Naive thymus-derived CD8-positive, alpha-beta T cell (primary cell): ENCODE measurements at places on chromosomes 5 and 9.

DNA sequence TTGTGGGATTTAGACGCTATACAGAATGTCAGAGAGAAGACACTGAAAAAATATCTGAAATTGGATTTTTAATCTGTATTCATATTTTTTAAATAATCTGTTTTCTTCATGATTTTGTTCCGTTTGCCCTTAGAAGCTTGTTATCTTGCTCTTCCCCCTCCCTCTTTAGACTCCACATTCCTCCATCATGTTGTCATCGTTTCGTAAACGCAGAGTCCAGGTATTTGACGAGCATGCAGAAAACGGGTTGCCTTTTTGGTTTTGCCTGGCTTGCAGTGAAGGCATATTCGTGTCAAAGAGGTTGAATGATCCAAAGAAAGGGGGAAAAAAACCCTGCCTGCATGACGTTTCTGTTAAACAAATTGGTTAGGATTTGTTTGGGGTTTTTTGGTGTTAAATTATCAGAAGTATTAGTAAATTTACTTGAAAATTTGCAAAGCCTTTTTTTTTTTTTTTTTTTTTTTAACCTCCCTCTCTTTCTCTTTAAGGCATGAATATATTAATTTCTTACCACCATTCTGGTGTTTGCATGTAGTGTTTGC lies 2.9 kb downstream of the SPTAN1 start:
- DNase-seq = no peak

GRCh38 chr9:14058325-14058688 lies 255.6 kb downstream of the NFIB start:
- no peak for DNase-seq

GRCh38 chr9:90927496-90927895 lies 125.9 kb downstream of the SYK start:
- DNase-seq = no peak

DNA sequence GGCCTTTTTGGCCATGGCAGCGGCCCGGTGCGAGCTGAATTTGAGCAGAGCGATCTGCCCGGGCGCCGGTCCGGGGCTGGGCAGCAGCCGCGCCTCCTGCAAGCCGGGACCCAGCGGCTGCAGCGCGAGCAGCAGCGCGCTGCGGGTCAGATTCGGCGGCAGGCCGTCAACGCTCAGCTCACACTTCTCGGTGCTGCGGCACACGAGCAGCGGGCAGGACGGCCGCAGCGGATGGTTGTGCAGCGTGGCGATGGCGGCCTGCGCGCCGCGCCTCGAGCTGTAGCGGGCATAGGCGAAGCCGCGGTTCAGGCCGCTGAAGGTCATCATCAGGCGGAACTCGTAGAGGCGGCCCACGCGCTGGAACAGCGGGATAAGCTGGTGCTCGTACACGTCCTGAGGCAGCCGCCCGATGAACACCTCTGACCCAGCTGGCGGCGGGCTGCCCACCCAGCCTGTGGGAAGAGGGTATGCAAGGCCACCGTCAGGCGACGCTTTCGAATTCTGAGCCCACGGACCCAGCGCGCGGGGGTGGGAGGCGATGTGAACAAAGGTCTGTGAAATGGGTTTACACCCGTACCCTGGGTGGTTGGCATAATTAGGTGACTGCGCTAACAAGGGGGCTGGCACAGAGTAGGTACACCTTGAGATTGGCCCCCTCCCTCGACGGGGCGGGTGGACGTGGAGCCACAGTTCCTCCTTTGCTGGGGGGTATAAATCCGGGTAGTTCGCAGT lies 755 bp downstream of the DND1 start:
- DNase-seq = peak; percentile 23

GRCh38 chr5:134555223-134555889 lies 29.9 kb downstream of the JADE2 start:
- no peak for DNase-seq

DNA sequence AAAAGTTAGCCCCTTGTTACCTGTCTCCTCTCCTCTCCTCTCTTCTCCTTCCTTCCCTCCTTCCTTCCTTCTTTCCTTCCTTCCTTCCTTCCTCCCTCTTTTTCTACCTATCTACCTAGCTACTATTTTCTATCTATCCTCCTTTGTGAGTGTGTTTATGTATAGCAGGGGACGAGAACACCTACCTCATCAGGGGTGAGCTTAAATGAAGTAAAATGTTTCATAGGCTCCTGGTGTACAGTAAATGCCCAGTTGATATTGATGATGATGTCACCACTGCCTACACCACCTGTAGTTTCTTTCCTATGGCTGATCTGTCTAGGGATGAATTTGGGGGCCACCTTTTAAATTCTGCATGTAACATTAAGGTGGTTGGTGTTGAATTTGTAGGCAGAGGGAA lies 4.3 kb downstream of the SPIN1 start:
- no peak for DNase-seq

- peak; percentile 71 for DNase-seq
These were observed 8.0 kb downstream of the NTNG2 start for GRCh38 chr9:132169672-132170392.

GRCh38 chr5:88732181-88732633 lies 150.8 kb downstream of the MEF2C start:
- no peak for DNase-seq

DNA sequence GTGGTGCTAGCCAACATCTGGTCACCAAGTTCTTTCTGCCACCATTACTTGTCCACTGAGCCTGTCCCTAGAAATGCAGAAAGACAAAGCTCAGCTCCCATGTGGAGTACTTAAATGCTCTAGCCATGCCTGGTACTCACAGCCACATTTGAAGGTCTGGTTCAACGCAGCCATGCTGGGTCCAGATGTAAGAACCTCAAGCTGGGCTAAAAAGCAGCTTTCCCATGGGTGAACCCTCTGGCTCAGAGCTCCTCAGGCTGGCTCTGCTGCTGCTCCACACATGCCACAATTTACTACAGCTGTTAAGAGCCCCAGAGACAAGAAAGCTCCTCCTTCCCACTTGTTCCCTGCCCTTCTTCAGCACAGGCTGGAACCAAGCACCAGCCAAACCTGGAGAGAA lies 97.1 kb upstream of the LRRTM2 start:
- DNase-seq = no peak

- DNase-seq = no peak
These were observed 31.1 kb downstream of the SSBP2 start for GRCh38 chr5:81719743-81720345.

DNA sequence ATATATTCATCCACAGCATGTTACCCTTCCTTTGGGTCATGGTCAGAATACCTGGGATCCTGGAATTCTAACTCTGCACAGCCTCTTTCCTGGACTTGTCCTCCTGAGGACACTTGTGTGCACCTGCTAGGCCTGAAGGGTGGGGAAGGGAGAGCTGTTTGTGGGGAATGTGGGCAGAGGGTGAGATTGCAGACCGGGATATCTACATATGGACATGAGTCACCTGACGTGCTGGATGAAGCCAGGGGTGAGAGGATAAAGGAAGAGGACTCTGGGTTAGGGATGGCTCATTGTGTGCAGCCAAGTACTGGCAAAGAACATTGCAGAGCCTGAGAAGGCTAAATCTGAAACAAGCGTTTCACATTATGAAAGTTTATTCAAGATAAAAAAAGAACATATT lies 241.4 kb upstream of the RPS23 start:
- no peak for DNase-seq

DNA sequence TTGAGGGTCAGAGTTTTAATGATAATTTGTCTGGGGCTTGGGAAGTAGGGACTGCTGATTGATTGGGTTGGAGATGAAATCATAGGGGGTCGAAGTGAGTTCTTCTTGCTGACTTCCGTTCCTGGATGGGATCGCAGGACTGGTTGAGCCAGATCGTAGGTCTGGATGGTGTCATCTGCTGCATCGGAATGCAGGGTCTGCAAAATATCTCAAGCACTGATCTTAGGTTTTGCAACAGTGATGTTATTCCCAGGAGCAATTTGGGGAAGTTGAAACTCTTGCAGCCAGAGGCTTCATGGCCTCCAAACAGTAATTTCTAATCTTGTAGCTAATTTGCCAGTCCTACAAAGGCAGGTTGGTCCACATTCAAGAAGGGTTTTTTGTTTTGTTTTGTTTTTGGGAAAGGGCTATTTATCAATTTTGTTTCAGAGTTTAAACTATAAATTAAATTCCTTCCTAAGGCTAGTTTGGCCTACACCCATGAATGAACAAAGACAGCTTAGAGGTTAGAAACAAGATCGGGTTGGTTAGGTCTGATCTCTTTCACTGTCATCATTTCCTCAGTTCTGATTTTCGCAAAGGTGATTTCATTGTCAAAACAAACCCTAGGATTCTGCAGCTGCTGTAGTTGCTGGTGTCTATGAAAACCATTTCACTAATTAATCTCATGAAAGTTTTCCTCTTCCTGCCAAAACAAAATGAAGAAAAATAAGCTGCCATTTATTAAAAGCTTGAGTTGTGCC lies 388.0 kb downstream of the TMEM232 start:
- no peak for DNase-seq
